ENCODE measurements at places on chromosomes 12 and 14. TPM values are rescaled to one million over a fixed set of nuclear protein-coding genes. Genes with fewer than 3 reads are reported as not detected.

- DNase-seq: no peak
Measured at GRCh38 chr14:45811155-45811554, 558.2 kb upstream of the MIS18BP1 start.

The DDX47 gene
- total RNA-seq: 75.3 TPM

- DNase-seq: no peak
Measured at GRCh38 chr12:101414533-101415119, 7.1 kb upstream of the ARL1 start.

GRCh38 chr14:55306938-55307589, 35.8 kb downstream of the FBXO34 start:
- no peak for DNase-seq

Measured in activated CD4-positive, alpha-beta memory T cell treated with anti-CD3 and anti-CD28 coated beads for 36 hours (primary cell).